NCI-H82 (cell line): ENCODE measurements at places on chromosomes 6 and 20.

- peak; percentile 30 for DNase-seq
Measured at GRCh38 chr6:56699066-56699654, 56.5 kb upstream of the DST start.

DNA sequence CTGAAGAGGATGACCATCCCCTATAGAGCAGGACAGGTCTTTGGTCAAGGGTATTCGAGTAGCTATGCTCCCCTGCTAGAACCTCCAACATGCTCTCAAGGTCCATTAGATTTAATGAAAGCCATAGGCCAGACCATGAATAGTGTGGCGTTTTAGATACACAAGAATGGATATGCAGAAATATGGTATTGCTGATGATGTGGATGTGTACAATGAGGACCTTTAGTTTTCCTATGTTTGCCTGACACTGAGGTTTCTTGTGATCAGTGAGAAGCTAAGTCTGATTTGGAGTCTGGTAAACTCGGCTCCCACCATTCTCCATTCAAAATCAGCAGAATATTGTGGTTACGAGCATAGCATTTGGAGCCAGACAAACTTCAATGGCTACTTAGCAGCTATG is 125.6 kb downstream of the TSHZ2 start:
- DNase-seq = no peak

DNA sequence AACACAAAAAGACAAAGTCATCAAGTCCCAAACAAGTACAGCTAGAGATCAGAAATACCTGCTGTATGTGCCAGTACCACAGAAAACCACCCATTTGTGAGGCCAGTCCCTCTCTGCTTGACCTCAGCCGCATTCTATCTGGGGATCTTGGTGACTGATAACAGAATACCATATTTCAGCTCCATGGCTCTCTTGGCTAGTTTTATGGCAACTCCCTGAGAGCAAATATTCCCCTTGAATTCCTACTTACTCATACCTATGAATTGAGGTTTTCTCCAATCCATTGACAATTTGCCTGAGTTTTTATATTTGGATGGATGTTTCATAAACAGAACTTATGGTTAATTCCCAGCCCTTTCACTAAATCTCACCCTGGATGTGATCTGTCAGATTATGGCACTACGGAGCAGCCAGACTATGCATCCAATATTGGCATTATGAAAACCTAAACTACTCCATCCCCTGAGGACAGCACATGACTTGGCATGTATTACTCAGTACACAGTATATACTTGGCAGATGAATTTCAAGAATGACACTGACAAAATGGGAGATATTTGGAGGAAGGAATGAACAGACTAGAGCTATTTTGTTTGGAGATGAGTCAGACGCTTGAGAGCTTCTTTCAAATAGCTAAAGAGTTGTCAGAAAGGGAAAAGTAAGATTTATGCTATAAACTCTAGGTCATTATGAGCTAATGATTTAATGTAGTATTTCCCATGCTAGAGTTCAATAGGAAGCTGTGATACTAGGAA is 95.7 kb downstream of the PRDM1 start:
- DNase-seq = no peak

GRCh38 chr20:13821876-13822275 is 37.0 kb downstream of the NDUFAF5 start:
- DNase-seq = no peak

DNA sequence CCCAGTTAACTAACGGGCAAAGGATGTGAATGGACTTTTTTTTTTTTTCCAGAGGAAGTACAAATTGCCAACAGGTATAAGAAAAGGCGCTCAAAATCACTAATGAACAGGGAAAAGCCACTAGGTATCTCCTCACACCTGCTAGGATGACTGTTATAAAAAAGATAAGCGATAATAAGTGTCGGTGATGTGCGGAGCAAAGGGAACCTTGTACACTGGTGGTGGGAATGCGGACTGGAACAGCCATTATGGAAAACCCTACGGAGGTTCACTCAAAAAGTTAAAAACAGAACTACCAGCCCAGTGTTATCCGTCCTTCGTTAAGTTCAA is 787 bp upstream of the RAB32 start:
- no peak for DNase-seq

DNA sequence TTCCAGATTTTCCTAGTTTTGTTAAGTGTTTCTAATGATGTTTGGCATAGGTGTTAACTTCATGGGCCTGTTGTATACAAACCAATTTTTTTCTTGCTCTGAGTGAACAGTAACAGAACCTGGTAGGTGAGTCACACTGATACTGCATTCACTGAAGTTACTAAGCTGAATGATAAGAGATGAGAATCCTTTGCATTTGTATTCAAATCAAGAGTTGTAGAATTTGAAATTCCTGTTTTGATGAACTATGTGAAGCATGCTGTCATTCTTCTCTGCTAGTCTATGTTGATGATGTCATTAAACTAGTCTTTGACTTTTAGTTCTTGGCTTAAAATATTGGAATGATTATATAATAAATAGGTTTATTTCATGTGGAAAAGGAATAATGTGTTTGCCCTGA is 37.9 kb downstream of the PTPRA start:
- no peak for DNase-seq

DNA sequence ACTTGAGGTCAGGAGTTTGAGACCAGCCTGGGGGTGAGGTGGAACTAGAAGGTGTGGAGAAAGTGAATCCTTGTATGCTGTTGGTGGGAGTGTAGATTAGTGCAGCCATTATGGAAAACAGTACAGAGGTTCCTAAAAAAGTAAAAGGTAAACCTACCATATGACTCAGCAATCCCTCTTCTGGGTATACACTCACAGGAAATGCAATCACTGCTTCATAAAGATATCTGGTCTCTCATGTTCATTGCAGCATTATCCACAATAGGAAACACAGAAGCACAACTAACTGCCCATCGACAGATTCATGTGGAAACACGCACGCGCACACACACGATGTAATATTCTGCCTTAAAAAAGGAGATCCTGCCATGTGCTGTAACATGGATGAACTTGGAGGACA is 66.7 kb downstream of the CDC5L start:
- no peak for DNase-seq

DNA sequence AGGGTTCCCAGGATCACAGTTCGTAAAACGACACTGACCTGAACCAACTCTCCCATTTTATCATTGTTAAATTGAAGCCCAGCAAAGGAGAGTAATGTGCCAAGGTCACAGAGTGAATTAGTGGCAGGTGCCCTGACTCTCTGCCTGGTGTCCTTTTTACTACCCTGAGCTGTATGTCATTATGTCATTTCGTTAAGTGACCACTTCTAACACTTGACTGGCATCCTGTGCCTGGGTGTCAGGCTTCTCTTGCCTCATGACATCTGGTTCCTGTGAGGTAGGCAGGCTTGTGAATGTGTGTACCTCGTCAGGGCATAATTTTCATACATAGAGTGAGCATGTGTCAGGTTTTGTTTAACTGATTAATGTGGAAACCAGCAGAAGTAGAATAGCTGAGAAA is 48.6 kb downstream of the RALY start:
- DNase-seq = no peak

GRCh38 chr6:13666194-13667105 is 45.2 kb downstream of the RANBP9 start:
- no peak for DNase-seq

- DNase-seq = no peak
Measured at GRCh38 chr20:14580418-14581074, 243.1 kb upstream of the FLRT3 start.

DNA sequence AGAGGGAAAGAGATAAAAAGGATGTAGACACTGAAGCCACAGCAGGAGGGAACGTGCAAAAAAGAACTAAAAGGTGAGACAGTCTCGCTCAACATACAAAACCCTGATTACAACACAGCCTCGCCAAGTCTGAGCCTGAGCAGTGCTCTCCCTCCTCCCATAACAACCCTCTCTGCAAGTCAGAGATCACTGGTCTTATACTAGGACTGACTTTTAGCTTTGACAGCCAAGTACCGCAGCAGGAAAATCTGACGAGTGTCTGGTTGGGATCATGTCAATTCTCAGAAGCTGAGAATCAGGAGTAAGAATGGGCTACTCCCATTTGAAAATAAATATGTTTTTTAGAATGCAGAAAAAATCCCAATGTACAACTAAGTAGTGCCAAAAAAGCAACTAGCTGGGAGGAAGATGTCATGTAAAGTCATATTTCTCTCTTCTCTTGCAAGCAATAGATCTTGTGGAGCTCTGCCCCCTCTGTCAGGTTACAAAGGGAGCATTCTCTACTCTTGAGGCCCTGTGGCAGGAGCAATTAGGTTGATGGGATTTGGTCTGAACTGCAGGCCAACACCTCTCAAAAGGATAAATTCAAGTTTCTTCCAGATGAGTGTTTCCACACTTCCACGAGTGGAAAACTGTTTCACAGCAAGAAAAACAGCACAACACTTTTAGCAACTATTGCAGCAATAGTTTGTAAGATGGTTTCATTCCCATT is 118.9 kb upstream of the COL21A1 start:
- no peak for DNase-seq

DNA sequence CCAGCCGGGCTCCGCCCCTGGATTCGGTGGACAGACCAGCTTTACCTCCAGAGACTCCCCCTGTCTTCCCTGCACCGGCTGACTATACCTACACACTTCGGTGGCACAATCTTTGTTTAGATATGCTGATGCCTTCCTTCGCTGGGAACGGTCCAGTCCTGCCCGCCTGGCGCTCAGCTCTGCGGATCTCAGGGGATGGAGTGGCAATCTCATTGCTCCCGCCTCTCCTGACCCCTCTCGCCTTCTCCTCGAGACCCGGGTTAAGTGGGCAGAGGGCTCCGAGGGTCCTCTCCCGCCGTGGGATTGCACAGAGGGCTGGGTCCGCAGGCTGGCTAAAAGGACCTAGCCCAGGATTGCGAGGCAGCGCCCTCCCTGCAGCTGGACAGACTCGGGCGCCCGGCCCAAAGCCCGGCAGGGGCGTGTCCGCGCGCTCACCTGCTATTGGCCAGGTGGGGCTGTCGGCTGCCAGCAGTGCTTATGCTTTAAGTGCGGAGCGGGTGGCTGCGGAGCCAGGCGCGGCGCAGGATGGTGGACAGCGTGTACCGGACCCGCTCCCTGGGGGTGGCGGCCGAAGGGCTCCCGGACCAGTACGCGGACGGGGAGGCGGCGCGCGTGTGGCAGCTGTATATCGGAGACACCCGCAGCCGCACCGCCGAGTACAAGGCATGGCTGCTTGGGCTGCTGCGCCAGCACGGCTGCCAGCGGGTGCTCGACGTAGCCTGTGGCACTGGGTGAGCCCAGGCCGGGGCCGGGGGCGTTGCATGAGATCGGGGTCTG is at the start of gene GNMT:
Gene GNMT (plus strand): TSS at position 512 of the 777 bp plus-strand sequence. CDS start 14 bp downstream, at position 526.
- peak; percentile 66 for DNase-seq

GRCh38 chr6:138117376-138117914 is 10.2 kb upstream of the PERP start:
- DNase-seq = no peak

DNA sequence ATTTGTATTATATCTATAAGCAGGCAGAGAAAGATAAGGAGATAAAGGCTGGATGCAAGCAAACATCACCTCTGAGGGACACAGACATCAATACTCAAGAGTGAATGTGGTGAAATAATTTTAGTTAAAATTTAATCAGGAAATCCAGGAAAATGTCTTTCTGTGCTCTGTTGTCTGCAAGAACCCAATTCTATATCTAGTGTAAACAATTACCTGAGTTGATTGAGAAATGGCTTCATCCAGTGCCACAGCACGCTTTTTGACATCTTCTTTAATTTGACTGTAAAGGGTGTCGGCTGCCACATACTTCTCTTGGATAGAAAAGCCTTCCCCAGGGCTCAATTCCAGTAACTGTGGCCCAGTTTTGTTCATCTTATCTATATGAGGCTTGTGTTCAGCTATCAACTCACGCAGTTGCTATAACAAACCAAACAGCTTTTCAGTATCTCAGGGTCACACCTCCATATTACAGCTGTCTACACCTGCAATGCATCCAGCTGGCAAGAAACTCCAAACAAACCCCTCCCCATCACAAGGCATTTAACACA is 131.6 kb downstream of the DST start:
- no peak for DNase-seq

GRCh38 chr20:43776691-43777090 is 49.9 kb upstream of the GTSF1L start:
- no peak for DNase-seq

DNA sequence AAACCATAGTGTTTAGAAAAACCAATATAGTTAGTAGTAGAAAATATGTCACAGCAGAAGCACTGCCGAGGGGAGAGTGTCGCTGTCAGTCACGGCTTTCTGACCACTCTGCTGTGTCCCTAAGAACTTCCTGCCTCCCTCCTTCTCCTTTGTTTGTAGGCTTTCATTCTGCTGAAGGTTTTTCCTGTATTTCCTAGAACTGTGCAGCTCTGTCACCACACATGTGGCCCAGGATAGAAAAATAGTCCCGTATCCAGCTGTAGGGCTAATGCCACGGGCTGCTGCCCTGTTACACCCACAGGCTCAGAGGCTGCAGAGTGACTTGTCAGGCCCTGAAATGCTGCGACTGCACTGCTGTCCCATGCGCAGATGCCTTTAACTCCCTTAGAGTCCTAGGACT is 52.6 kb upstream of the SYNJ2 start:
- no peak for DNase-seq

GRCh38 chr6:124979294-124979678 is 17.0 kb downstream of the RNF217 start:
- no peak for DNase-seq

DNA sequence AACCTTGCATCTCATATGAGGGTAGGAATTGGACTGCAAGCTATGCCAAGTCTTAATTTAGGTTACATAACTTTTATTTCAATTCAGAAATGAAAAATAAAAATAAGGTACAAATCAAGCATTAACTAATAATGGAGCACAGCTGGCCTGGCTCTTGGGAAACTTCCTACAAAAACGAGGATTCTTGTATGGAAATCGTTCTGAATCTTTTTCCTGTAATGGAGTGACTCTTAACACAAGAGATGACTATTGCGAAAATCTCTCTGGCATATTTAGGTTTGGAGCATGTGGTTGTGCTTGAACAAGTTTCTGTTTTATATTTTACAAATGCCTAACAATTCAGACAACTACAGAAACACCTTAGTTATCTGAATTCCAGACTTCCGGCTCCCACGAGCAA is 34.0 kb upstream of the PI16 start:
- DNase-seq = no peak

GRCh38 chr6:106316375-106316766 is 9.2 kb downstream of the ATG5 start:
- no peak for DNase-seq

- peak; percentile 89 for DNase-seq
Measured at GRCh38 chr6:26205625-26206574, 118.7 kb downstream of the HFE start.

GRCh38 chr20:11112832-11113231 is 439.0 kb upstream of the JAG1 start:
- DNase-seq = no peak

GRCh38 chr6:118974790-118975189 is 39.8 kb upstream of the MCM9 start:
- no peak for DNase-seq

DNA sequence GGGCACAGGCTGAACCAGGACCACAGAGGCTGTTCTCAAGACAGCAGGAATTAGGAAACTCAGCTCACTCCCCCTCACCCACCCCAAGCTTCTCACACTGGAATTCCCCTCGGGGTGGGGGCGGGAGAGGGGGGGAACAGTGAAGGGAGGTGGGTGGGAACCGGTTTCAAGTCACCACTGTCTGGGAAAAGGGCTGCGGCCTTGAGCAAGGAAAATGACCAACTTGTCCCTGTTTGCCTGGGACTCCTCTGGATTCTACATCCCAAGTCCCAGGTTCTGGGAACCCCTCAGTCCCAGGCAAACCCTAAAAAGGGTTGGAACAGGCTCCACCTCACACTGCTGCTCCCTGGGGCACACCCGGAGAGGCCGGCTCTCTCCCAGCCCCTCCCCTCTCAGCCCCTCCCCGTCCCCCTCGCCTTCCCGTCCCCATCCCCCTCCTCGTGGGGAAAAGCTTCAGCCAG is 230.7 kb downstream of the TFAP2C start:
- DNase-seq = no peak

GRCh38 chr6:43970913-43971775 is 156.1 kb downstream of the MRPL14 start:
- no peak for DNase-seq
